ENCODE measurements at places on chromosomes 12 and 14.

DNA sequence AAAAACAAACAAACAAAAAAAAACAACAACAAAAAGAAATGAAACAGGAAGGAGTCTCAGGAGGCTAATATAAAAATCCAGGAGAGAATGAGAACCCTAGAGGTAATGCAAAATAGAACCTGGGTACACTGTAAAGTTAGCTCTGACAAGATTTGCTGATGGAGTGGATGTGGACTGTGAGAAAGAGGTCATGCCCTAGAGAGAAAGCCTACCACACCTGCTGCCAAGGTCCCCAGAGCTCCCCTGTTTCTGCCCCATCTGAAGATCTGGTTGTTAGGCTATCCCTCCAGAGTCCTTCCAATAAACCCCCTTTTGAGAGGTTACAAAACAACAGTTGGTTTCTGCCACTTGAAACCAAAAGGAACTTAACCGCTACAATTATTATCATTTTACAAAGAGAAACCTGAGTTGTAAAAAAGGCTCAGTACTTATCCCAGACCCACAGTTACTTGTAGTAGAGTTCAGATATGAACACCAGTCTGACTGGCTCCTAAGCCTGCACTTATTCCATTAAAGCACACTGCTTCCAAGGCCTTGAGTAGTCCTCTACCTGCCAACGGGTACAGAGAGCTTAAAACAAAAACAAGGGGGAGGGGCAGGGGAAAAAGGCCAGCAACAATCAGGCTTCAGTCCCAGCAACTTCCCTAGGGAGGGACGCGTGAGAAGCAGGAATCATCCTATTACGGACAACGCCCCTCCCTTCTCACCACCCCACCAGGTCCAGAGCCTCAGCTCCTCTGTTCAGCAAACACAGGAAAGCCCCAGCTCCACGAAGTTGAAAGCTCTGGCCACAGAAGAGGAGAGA is 27.7 kb downstream of the PPP1R13B start:
- DNase-seq = peak; percentile 56

DNA sequence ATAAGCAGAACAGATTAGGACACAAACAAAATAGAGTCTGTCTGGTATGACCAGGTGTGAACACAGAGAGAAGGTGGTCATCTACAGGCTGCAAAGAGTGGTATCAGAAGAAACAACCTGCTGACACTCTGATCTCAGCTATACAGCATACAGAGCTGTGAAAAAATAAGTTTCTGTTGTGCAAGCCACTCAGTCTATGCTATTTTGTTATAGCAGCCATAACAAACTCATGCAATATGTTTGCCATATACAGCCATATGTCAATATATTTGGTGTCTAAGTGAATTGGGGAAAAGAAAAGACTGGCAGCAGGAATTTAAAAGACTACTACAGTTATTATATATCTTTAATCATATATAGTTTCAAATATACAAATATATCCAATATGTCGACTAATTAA is 300.9 kb downstream of the SOX5 start:
- no peak for DNase-seq

- DNase-seq = no peak
These were observed 344.3 kb downstream of the EGLN3 start for GRCh38 chr14:33606591-33606990.

GRCh38 chr14:93039649-93040315 is 75.9 kb downstream of the ITPK1 start:
- DNase-seq = no peak

DNA sequence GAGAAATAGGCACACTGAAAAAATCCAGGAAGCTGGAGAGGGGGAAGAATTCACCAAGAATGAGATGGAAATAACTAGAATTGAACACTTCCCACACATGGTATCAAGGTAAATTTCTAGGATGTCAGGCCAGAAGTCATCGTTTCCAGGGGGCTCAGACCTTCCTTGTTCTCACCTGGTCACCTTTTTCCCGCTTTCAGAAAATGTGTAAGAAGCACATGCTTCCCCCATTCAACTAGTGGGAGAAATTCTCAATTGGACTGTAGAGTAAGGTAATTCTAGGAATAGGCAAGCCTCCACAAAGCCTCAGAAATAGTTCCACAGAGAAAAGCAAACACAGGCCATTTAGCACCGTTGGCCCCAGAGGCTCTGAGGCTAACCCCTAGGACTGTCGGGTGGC is 2.8 kb upstream of the PTMS start:
- no peak for DNase-seq

GRCh38 chr12:34598352-34598827 is 576.1 kb downstream of the ALG10 start:
- DNase-seq = no peak

DNA sequence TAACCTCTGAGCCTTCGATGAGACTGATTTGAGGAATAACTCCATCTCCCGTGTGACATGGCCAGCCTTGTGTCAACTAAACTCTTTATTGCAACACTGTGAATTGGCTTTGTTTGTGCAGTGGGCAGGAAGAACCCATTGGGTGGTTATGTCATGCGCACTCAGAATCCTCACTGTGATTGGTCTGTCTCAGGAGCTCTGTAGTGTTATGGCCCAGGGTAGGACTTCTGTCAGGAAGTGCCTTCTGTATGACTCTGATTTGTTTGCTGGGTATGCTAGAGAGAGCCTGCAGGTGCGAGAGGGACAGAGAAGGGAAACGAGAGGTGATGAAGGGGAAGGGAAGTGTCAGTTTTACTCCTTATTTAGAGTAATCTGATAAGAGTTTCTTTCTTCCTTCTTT is 71.5 kb upstream of the DCD start:
- no peak for DNase-seq

- DNase-seq = no peak
These were observed 65.5 kb downstream of the LRP6 start for GRCh38 chr12:12201274-12201758.

DNA sequence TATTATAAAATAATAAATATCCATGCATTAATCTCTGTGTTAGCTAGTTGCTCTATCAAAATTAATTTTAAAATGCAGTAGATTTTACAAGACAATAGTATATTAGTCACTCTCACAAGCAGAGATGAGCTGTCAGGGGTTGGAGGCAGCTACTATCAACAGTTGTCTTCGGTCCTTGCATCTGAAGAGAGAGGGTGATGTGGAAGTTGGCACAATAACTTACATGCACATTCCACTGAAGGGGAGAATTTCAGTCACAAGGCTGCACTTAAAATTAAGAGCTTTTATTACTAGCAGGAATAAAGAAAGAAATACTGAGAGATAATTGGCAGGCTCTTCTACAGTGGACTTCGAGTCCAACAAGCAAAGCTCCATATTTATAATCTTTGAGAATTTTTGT is 166.9 kb upstream of the DCN start:
- no peak for DNase-seq

- no peak for DNase-seq
These were observed 442.5 kb upstream of the PDE3A start for GRCh38 chr12:19925841-19926240.

- no peak for DNase-seq
These were observed 6.3 kb upstream of the RILPL2 start for GRCh38 chr12:123442774-123443173.

DNA sequence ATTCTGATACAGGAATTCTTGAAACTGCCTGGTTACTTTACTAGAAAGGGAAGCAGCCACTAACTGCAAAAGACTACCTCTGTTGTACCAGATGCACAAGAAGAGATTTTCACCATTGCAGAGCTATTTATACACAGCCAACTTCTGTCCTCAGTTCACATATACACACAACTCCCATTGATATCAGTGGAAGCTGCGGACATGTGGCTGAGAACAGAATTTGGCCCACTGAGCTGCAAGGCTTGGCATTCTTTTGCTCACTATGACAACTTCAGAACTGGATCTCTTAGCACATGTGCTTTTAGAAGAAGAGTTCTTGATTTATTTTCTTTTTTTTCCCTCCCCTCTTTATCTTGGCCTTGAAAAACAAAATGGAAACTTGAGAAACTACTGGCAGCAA is 28.3 kb downstream of the PTPRO start:
- DNase-seq = no peak

- DNase-seq = no peak
These were observed 191.9 kb downstream of the SOX5 start for GRCh38 chr12:23757541-23757962.

DNA sequence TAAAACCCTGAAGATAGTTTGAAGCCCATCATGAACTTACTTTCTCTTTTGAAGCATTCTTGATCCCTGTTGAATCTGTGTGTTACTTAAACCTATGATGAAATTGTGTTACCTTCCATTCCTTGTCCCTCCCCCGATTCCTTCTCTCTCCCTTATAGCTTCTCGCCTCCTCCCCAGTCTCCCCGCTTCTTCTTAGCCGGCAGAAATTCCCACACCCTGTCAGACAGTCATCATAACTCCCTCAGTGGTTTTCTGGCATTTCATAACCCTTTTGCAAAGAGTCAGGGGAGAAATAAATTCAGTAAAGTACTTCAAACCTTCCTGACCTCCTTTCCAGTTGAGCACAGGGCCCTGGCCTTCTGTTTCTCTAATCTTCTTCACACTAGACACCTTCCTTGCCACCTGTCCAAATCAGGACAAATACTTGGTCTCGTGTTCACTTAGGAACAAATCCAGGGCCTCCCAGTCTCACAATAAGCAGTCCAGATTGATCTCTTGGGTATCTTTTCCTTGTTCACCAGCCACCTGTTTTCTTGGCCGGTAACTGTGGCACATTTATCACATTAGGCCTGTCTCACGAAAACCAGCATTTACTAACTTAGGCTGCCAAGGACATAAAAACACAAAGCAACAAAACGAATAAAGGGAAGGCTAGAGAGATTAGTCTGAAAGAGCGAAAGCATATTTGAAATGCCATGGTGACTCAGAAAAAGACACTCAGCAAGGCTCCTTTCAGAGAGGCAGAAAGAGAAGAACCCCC is 355.9 kb downstream of the TMTC2 start:
- DNase-seq = no peak

DNA sequence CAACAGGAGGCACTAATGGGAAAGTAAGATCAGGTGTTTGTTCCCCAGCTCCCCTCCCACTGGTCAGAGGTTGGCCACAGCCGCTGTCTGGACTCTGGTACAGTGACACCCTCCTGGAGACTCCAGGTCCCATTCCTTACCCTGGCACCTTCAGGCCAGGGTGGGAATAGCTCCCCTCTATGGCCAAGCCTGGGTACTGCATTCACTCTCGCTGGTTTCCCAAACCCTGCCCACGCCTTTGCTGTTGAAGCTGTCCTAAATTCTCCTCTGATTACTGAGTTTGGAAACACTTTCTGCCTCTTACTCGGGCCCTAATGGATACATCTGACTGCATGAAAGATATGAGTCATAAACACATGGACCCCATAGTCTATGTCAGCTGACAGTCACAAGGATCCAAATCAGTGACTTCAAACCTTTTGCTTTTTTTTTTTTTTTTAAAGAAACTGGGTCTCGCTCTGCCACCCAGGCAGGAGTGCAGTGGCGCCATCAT is 17.9 kb downstream of the HRK start:
- DNase-seq = no peak

GRCh38 chr12:116597886-116598285 is 38.7 kb downstream of the MAP1LC3B2 start:
- DNase-seq = no peak

DNA sequence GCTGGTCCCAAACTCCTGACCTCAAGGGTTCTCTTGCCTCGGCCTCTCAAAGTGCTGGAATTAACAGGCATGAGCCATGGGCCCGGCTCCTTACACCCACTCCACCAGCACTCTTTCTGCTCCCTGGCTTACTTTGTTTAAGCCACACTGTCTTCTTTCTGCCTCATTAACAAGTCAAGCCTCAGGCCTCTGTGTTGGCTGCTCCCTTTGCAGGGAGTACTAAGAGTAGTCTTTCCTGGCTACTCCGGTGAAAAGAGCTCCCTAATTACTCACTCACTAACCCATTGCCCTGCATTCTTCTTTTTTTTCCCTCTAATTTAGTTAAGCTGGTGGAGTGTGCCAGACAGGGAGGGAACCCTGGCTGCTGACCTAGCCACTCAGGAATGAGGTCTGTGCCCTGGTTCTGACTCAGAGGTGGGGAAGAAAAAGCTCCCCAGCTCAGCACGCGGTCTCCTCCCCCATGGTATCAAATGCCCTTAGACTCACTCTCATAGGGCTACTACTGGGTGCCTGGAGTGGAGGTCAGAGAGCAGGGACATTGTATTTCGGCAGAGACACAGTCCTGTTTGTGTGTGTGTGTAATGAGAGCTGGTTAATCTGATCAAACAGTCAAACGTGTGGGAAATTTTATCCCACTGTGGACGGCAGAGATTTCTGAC is 19.8 kb downstream of the GALNT6 start:
- peak; percentile 86 for DNase-seq

DNA sequence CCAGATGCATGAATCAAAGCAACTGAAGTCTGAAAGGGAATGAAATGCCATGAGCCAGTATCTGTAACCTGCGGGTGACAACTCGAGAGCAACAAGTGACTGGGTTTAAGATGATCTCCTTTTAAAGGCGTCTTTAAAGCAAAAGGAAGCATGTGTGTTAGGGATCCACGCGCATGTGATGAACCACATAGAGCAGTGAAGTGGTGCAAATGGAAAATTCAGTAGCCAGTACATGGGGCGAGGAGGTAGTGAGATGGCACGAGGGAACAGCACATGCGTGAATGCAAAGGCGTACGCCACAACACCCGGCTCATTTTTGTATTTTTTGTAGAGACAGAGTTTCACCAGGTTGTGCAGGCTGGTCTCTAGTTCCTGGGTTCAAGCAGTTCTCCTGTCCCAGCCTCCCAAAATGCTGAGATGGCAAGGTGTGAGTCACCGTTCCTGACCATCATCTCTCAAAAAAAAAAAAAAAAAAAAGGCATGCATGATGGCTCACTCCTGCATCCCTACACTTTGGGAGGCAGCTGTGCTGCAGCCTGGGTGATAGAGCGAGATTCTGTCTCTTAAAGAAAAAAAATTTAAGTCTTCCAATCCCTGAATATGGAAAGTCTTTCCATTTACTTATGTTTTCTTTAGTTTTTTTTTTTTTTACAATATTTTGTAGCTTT is 24.6 kb upstream of the BCL7A start:
- DNase-seq = no peak

GRCh38 chr14:36519431-36520321 is at the start of gene NKX2-1:
TSS of gene NKX2-1 (minus strand) at chr14:36520232. CDS start at chr14:36520129, 103 bp downstream.
- DNase-seq = no peak

DNA sequence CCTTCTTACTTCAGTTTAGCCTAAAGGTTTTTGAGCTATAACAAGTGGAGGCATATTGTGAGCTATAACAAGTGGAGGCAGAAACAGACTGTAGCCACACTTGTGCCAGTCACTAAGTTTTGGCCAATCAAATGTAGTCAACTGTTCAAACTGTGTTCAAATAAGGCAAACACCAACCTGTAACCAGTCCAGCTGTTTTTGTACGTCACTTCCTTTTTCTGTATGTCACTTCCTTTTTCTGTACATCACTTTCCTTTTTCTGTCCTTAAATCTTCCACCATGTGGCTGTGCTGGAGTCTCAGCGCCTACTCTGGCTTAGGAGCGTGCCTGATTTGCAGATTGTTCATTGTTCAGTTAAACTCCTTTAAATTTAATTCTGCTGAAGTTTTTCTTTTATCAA is 79.7 kb downstream of the FUT8 start:
- no peak for DNase-seq

- DNase-seq = peak; percentile 8
These were observed 279.0 kb downstream of the ATXN7L3B start for GRCh38 chr12:74816398-74817175.

GRCh38 chr12:38998887-38999482 is 93.6 kb upstream of the CPNE8 start:
- no peak for DNase-seq

Data from SK-N-DZ (cell line).